Hematopoietic multipotent progenitor cell treated with erythropoietin and hydrocortisone succinate and interleukin-3 and kit ligand, for 4 days (in vitro differentiated cells): ENCODE measurements at places on chromosomes 3 and 15.
A peak's percentile ranks its signal among the peaks of the same experiment; 100 is the strongest.

DNA sequence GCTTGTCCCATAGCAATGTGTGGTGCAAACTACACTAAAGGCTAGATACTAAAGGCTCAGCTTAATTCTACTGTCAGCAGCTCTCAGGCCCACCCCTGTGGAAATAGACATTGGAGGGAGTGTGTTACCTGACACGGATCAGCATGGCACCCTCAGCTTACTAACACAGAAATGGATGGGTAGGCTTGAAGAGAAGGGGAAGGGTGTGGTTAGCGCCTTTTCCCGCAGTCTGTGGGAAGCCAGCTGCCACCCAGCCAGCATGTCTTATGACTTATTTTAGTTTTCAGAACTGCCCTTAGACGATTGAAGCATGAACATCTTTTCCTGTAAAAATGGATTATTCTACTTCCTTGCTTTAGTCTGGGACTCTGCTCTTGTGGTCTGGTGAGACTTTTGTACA lies 25.8 kb upstream of the ADPGK start:
- peak; percentile 45 for DNase-seq

- DNase-seq: peak; percentile 93
Measured at GRCh38 chr15:84600331-84600686, 500 bp upstream of the ZSCAN2 start.

DNA sequence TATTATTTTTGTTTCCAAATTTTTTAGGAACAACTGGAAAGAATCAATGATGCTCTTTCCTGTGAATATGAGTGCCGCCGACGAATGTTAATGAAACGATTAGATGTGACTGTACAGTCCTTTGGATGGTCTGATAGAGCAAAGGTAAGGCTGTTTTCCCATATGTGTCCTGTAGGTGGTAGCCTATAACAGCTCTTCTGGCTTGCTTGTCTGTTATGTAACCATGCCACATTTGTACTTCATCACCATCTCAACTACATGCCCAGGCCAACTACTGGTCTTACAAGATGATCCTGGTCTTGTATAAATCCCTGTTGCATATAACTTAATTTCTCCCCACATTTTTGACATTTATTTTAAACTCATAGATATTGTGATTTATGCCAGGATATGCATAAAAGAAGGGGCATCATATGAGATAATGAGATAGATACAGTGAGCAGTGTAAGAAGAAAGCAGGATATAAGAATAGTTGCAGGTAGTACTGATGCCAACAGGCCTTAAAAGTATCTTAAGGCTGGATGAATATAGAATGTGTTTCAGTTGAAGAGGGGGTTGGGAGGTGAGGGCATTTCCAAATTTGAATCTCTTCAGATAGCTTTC lies 20.3 kb downstream of the FAM98B start:
- peak; percentile 79 for DNase-seq

DNA sequence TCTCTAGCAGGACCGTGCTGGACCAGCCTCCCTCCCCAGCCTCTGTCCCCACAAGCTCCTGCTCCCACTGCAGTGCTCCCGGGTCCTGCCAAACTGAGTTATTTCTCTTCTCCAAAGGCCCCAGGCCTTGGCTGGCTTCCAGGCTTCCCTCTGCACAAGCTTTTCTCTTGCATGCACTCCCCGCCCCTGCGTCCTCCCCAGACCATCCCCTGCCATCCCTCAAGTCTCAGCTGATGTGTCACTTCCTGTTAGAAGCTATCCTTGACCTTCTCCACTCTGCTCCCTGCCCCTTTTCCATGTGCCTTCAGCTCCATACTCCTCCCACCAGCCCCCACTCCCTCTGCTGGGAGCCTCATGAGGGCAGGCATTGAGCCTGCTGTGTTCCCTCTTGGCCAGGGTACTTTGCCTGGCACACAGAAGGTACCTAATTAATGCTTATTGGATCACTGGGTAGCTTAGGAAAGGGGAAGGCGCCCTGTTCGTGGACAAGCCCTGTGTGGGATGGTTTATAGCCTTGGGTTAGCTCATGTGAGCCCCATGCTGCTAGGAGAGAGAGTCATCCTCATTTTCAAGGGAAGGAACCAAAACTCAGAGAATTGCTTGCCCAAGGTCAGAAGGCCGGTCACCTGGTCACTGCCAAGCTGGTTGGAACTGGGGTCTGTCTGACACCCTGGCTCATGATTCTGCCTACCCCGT lies 56.4 kb downstream of the FEM1B start:
- peak; percentile 19 for DNase-seq

GRCh38 chr15:100032358-100033085 lies 299.3 kb upstream of the LYSMD4 start:
- DNase-seq: no peak

GRCh38 chr3:171695426-171695825 lies 114.9 kb downstream of the PLD1 start:
- DNase-seq: no peak

DNA sequence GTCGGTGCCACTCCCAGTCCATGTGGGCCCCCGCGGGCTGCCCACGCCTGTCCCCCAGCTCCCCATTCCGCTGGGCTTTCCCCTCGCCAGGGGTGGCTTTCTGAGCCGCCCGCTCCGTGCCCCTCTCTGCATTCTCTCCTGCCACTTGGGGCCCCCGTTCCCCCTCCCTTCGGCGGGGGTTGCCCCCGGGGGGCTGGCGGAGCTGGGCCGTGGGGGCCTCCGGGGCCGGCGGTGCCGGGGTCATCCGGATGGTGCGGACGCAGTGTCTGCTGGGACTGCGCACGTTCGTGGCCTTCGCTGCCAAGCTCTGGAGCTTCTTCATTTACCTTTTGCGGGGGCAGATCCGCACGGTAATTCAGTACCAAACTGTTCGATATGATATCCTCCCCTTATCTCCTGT lies 46.5 kb downstream of the GRAMD1C start:
- no peak for DNase-seq

DNA sequence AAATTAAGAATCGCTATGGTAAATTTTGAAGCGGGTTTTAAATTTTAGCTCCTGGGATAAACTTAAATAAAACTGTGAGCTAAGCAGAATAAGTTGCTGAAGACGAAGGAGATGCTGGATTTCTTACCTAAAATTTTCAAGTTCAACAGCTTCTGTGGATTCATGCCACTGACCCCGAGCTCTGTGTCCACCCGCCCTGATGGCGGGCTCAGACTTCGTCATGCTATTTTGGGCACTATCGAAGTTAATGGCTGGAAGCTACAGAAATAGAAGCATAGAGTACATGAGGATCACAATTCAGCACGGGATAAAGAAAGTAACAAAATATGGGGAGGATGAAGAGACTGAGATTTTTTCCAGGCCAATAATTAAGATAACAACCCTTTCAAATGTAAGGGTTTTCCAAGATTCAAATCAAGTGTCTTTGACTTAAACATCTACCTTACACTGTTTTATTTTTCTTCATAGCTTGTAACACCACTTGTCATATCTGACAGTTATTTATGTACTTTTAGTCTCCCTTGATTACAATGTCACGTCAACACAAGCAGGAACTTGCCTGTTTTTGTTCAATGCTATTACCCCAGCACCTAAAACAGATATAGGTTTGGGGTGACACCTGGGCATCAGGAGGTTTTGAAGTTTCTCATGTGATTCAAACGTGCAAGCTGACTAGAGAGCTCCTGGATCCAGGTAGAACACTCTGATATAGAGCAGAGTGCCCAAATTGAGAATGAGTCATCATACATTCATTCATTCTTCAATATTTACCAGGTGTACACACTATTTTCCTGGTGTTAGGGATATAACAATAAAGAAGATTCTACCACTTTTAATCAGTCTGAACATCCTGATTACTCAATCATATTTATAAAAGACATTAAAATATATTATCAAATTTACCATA lies 23.0 kb downstream of the NEK10 start:
- DNase-seq: no peak

- peak; percentile 11 for DNase-seq
Measured at GRCh38 chr3:148075771-148076716, 621.7 kb upstream of the AGTR1 start.

DNA sequence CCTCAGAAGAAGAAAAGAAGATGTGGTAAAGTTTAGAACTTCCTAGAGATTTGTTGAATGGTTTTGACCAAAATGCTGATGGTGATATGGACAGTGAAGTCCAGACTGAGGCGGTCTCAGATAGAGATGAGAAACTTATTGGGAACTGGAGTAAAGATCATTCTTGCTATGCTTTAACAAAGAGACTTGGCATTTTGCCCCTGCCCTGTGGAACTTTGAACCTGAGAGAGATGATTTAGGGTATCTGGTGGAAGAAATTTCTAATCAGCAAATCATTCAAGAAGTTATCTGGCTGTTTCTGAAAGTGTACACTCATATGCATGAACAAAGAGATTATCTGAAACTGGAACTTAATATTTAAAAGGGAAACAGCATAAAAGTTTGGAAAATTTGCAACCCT lies 505.2 kb downstream of the NSUN3 start:
- no peak for DNase-seq

DNA sequence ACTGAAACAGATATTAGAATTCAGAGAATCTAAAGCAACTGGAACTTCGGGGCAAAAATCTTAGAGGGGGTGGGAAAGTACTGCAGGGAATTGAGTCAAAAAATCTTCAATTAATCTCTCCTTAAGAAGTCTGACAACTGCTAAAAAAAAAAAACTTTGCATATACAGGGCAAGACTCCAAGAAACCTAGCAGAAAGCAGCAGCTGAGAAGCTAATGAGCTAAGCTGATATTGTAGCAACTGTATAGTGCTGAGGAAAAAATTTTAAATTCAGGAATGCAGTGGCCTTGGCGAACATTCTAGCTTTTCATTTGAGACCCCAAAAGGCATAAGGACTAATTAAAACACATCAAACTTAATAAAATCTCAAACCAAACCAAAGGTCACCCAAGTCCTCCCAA lies 113.6 kb downstream of the SCAPER start:
- DNase-seq: no peak

- no peak for DNase-seq
Measured at GRCh38 chr15:68298336-68298735, 20.8 kb downstream of the FEM1B start.

- DNase-seq: no peak
Measured at GRCh38 chr15:85727068-85727467, 67.7 kb downstream of the KLHL25 start.

DNA sequence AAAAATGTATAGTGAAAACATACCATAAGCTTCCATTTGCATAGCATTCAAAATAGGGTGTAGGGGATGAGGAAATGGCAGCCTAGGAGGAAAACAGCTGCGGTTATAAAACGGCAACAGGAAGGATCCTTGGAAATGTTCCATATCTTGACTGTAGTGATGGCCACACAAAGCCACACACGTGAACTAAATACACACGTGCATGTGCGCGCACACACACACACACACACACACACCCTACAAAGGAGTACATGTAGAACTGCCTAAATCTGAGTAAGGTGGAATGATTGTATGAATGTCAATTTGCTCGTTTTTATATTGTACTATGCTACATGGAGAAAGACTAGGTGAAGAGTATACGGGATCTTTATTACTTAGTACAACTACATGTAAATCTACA lies 3.9 kb upstream of the IREB2 start:
- peak; percentile 74 for DNase-seq

DNA sequence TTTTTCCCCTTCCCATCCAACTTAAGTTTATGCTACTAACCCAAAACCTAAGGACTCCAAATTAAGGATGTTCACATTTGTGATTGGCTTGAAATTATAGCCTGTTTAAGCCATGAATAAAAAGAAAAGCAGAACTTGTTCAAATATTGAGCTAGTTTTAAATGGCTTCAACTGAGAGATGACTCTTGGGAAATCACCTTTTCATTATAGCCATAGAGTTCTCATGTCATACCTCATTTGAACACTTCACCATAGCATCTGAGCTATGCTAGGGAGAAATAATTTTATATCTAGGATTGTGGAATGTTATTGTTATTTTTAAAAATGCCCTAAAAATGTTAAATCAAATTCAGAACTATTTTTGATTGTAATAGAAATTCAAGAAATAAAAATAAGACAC lies 409.2 kb upstream of the RARB start:
- DNase-seq: no peak

- DNase-seq: peak; percentile 46
Measured at GRCh38 chr3:46845397-46845859, 17.8 kb downstream of the MYL3 start.

GRCh38 chr3:10551821-10552630 lies 46.6 kb upstream of the ATP2B2 start:
- peak; percentile 97 for DNase-seq
